ENCODE measurements at places on chromosomes 2 and 18.

DNA sequence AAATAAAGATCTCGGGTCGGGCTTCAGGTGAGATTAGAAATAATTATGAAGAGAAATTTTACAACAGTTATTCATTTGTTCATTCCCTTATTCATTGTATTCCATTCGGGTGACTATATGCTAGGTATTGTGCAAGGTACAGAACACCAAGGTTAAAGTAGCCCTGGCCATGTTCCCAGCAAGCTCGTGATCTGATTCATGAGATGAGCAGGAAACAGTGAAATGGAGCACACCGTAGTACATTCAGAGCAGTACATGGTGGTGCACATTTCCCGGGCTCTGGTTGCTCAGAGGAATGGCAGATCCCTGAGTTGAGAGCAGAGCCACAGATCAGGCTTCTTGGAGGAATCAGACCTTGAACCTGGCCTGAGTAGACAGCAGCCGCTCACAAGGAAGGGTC is 87.7 kb downstream of the PRKRA start:
- no peak for DNase-seq

DNA sequence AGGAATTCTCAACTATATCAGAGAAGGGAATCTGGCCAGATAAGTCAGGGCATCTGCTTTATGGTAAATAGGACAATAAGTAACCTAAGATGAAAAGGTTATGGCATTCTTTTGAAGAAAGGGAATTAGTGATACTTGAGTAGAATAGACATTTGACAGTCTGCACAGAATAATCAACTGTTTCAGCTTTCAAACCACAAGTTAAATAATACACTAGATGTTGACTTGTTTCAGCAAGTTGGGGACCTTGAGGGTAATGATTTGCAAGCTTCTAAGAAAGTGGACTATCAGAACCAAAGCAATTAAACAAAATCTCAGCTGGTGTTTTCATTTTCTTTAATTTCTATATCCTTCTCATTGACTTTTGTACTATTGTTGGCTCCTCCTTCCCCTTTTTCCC is 54.5 kb downstream of the SLC39A10 start:
- no peak for DNase-seq

DNA sequence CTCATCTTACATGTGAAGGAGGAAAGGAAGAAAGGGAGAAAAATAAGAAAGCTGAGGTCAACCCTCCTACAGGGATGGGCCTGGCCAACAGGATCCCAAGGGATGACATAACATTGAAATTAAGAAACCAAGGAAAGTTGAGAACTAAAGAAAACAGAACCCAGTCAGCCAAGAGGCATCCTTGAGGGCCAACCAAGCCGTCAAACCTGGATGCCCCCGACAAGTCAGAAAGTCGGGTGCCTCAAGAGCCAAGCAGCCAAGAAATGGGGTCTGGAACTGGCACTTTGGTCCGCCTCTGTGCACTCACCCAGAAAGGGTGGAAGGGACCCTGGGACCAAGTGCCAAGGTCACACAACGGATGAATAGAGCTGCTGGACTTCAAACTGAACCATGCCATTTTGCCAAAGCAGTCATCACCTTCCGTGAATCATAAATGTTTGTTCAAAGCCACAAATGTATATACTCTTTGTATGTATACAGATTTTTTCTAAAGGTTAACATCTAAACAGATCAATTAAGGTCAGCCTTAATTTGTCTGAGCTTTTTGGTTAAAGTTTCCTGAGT is 27.0 kb upstream of the PTPN4 start:
- DNase-seq: no peak

GRCh38 chr18:10521566-10521965 is 4.3 kb upstream of the NAPG start:
- DNase-seq: no peak

GRCh38 chr2:26324903-26325302 is 21.0 kb upstream of the SELENOI start:
- no peak for DNase-seq

GRCh38 chr18:59742325-59743111 is 45.3 kb upstream of the CCBE1 start:
- DNase-seq: no peak

DNA sequence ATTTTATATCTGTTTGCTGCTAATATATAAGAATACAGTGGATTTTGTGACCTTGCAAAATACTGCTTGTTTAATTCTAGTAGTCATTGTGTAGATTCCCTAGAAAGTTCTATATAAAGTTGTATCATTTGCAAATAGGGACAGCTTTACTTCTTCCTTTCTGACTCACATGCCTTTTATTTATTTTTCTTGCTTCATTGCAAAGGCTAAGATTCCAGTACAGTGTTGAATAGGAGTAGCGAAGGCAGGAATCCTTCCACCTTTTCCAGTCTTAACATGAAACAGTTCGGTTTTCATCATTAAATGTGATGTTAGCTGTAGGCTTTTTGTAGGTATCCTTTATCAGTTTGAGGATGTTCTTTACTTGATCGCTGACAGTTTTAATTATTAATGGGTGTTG is 58.1 kb downstream of the DGKD start:
- DNase-seq: no peak

GRCh38 chr18:58397385-58398132 is 231.3 kb downstream of the ALPK2 start:
- no peak for DNase-seq
